ENCODE measurements at places on chromosomes 5 and 9.

DNA sequence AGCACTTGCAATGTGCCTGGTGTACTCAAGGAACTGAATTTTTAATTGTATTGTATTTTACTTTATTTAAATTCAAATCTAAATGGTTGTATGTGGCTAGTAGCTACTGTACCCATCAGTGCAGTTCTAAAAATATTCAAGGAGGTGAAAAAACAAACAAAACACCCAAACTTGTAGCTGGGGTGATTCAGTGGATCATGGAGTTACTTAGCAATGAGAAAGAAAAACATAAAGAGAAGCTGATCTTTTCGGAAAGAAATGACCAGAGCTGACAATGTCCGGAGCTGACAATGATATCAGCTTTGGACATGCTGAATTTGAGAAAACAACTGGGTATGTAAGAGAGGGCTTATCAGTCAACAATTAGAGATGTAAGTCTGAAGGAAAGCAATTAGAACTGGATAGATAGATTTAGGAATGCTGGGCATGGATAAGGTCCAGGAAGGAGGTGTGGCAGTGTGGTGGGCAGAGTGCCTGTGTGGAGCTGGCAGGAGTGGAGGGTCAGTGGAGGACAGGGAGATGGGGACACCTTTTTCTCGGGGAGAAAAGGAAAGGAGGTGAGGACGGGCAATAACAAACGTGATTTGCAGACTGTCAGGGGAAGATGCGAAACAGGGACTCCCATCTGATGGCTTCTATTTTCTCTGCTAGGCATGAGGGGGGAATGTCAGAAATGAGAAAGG is 113.2 kb downstream of the DCP2 start:
- DNase-seq = no peak

DNA sequence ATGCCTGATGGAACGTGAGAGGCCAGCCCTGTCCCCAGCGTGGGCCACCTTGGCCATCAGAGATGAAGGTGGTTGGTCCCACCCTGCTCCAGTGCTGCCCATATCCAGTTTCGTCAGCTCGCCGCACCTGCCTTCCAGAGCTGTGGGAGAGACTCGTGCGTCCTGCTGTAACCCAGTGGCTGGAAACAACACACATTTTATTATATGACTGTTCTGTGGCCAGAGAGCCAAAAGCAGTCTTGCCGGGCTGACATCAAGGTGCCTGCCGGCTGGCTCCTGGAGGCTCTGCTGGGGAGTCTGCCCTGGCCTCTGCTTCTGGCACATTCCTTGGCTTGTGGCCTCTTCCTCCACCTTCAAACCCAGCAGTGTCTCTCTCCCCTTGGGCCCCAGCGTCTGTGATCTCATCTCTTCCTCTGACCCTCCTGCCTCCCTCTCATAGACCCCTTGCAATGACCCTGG is 94.7 kb downstream of the RXRA start:
- no peak for DNase-seq

DNA sequence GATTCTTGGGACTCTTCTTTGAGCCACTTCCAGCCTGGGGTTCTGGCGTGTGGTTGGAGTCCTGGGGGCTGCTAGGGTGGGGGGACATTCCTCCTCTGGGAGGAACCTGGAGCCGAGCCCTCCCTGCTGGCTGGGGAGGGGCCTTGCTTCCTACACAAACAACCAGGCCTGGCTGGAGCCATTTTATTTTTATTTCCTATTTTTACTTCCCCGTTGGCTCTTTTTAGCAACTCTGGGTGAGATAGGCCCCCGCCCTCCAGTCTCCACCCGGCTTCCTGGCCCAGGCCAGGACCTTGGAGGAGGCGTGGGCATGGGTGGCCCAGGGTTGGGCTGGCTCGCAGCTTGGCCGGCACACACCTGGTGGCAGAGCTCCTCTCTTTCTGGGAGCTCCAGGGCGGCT is 15.1 kb downstream of the RXRA start:
- DNase-seq = no peak

DNA sequence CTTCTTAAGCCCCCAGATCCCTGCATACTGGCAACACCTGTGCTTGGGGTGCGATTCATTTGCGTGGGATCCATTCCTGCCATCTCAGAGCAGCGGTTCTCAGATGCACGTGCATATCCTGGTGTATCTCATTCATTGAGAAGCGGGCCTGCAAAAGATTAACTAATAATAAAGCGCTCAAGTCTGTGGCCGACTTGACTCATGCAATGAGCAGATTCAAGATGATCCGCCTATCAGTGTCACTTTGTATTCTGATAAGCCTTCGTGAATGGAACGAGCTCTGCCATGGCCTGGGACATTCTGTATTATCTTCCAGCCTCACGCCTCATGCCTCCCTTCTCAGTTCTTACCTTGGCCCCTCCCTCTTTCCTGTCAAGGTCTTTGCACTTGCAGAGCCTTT is 22.3 kb downstream of the C1QTNF2 start:
- no peak for DNase-seq

DNA sequence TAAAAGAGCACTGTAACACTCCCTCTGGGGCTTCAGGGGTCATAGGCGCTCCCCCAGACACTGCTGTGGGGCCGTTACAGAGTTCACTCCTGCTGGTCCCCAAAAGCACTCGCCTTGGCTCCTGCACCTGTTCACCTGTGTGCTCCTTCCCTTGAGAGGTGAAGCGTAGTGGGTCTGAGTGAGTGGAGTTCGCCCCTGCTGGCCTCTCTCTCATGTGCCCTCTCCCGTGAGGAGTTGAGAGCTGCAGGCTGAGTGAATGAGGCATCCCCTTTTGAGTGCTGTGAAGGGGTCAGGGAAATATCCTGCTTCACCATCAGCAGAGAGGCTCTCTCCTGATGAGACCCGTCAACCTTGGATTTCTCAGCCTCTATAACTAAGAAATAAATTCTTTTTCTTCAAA is 134.6 kb upstream of the TUT7 start:
- no peak for DNase-seq

- no peak for DNase-seq
Measured at GRCh38 chr9:3740690-3741419, 215.1 kb upstream of the RFX3 start.

DNA sequence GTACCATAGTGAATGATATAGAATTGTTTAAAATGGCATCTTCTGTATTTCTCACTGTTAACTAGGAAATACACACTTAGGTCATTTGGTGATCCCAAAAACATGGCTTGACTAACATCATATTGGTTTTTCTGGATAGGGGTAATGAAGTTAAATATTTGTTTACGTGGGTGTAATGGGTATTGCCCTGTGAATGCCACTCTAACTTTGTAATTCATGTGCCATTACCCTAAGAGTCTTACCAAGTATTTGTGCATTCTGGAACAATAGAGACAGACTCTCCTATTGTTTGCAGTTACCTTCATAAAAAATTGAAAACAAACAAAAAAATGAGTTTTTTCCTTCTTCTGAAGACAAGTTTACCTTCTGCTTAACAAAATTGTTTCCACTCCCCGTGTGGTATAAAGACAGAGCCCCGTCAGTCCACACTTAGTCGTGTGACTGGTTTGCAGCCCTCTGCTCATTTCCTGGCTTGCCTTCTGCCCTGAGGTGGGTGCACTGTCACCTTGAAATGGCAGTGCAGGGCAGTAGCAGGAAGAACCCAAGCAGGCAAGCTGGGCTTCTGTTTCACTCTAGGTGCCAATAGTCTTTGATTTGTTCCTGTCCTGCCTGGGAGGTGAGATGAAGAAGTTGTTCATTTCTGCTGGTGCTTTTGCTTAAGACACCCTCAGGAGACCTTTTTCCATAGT is 9.6 kb upstream of the CATSPER3 start:
- DNase-seq = no peak

DNA sequence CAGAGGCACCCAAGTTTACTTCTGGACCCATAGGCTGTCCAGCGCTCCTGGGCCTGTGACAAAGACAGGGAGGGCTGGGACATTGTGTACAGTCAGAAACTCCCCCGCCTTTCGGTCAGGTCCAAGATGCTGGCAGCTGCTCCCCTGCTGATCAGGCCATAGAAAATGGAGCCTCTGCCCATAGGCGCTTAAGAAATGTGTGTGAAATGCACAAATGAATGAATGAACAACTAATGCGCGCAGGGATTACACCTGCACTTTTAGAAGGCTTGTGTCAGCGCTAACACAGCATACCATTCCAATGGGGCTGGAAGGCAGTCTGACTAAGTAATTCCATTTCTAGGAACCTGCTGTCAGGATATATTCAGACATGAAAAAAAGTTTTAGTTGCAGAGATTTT is 16.3 kb downstream of the PTPN3 start:
- DNase-seq = no peak

DNA sequence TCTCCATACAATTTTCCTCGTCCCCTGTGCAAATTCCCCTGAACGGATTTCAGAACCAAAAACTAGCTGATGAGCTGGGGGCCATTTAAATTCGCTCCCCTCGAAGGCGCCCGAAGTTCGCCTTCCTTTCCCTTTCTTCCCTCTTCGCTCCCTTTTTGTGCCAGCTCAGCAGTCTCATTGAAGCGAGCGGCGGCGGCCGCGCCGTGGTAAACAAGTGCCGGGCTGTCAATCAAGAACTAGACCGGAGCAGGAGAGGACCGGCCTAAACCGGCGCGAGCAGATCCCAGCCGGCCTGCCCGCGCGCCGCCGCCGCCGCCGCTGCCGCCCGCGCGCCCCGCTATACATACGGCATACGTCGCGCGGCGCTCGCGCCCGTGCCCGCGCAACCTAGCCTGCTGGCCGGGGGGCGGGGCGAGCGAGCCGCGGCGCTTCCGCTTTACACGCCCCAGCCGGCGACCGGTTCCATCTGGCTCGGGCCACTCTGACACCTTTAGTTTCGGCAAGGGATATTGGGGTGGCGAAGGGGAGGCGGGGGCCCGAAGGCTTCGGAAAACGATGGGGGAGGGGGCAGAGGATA is 3.1 kb downstream of the ARRDC3 start:
- peak; percentile 94 for DNase-seq

DNA sequence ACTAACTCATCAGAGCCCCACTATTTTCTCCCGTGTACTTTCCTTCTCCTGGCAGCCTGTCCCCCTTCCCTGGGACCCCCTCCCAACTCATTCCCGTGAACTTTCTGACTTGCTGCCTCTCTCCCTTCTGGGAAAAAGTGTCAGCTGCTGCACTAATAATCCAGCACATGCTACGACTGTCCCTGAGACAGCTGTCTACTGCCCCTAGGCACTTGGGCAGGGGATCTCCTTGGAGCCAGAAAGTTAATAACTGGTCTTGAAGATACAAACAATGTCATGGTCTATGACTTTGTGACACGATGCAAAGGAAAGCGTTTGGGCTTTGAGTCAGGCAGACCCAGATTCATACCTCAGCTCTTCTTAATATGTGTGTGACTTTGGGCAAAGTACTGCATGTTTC is 10.1 kb upstream of the RNF183 start:
- no peak for DNase-seq

GRCh38 chr9:128654481-128654880 is 2.2 kb downstream of the DYNC2I2 start:
- DNase-seq = no peak

DNA sequence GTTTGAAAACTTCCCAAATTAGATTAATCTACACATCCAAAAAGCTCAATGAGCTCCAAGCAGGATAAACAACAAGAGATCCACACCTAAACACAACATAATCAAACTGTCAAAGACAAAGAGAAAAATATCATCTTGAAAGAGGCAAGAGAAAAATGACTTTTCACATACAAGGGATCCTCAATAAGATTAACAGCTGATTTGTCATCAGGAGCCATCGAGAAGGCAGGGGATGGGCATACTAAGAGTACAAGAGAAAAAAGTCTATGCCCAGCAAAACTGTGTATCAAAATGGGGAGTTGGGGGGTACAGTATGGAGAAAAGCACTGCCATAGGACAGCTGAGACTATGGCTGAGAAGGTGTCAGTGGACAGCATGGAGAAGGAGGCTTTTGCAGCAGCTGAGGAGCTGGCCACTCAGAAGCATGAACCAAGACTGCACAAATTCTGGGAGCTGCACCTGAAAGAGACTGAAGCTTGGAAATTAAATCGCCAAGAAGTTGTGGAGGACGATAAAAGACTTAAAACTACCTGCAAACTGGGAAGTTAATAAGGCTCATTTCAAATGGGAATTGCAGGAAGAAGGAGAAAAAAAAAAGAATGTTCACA is 20.9 kb downstream of the DNAJB5 start:
- DNase-seq = no peak

GRCh38 chr5:173703466-173703865 is 87.0 kb upstream of the BOD1 start:
- DNase-seq = no peak

- no peak for DNase-seq
Measured at GRCh38 chr5:178555005-178555404, 35.2 kb downstream of the COL23A1 start.

DNA sequence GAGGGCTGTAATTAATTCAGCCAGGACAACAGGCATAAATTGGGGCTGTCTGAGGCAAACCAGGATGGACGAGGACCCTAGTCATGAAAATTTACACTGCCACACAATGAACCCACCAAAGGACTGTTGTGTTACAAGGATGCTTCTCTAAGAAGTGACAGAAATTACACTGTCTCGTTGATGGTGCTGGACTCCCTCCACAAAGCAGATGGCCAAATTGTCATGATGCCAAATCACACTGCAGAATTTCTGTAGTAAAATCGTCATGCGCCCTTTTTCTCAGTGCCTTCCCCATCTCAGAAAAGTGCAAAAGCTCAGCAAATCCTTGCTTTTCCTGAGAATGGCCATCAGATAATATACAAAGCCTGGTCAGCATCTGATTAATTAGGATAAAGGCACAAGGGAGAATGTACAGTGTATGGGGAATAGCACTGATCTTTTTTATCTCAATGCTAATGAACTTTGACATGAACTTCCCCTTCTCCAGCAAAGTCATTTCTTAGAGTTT is 545.8 kb downstream of the CSNK1G3 start:
- DNase-seq = no peak

- no peak for DNase-seq
Measured at GRCh38 chr5:102483736-102484135, 15.1 kb downstream of the SLCO6A1 start.

- no peak for DNase-seq
Measured at GRCh38 chr9:94995048-94995693, 268.7 kb downstream of the AOPEP start.

- DNase-seq = peak; percentile 74
Measured at GRCh38 chr9:34633851-34634550, 3.6 kb downstream of the SIGMAR1 start.

- no peak for DNase-seq
Measured at GRCh38 chr9:86700629-86701028, 246.7 kb downstream of the GAS1 start.

GRCh38 chr9:75471549-75472114 is 383.3 kb downstream of the OSTF1 start:
- DNase-seq = no peak

- DNase-seq = no peak
Measured at GRCh38 chr5:69374911-69375446, 5.4 kb downstream of the RAD17 start.

DNA sequence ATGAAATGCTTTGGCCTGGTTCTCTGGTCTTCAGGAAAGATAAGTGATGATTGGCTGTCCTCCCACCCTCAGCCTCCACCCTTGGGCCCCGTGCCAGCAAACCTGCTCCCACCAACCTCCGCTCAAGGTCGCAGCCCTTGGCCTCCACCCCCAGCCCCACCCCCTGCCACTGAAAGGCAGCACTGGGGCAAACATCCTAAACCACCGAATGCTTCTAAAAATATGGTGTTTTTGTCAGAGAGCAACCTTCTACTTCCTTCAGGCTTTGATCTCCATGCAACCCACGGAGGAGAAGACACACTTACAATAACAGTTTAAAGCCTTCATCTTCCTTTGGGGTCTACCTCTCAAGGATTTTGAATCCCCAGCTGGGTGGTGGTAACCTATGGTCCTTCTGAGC is 24.0 kb upstream of the TCF7 start:
- DNase-seq = peak; percentile 74

- no peak for DNase-seq
Measured at GRCh38 chr9:134536101-134536900, 105.3 kb upstream of the COL5A1 start.

All from activated T-cell treated with anti-CD3 and anti-CD28 coated beads for 1 hour (primary cell).